ENCODE measurements at places on chromosomes 11 and 22.

DNA sequence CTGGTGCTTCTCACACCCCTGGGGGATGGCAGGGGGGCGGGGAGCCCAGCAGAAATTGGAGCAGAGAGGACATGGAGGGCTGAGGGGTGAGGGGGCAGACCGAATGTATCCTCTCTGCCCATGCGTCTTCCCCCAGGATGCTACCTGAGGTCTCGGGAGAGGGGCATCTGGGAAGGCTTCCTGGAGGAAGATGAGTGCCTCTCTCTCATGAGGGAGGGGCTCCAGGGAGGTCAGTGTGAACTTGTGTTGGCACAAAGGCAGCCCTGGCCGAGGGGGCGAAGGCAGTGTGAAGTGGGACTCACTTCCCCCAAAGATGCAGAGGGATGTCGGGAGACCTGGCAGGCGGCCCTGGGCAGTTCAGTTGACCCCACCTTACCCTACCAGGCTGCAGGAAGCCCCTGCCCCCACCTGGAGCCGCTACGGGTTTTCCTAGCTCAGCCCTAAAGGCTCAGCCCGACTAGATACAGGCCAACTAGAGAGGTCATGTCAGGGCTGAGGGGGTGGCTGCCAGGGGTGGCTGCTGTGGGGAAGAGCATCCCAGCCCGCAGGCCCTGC lies 10.4 kb downstream of the ASCL2 start:
- no peak for DNase-seq

DNA sequence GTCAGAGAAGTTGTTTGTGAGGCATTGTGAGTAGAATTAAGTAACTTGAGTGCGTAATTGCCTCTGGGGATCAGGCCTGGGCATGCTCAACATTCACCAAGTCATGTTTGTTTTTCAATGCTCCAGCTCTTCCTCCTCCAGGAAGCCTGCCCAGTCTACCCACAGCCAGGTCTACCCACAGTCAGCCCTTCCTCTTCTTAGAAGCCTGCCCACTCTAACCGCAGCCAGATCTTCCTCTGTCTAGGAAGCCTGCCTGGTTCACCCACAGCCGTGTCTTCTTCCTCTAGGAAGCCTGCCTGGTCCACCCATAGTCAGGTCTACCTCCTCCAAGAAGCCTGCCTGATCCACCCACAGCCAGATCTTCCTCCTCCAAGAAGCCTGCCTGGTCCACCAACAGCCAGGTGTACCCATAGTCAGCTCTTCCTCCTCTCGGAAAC lies 25.0 kb downstream of the LRP5 start:
- no peak for DNase-seq

DNA sequence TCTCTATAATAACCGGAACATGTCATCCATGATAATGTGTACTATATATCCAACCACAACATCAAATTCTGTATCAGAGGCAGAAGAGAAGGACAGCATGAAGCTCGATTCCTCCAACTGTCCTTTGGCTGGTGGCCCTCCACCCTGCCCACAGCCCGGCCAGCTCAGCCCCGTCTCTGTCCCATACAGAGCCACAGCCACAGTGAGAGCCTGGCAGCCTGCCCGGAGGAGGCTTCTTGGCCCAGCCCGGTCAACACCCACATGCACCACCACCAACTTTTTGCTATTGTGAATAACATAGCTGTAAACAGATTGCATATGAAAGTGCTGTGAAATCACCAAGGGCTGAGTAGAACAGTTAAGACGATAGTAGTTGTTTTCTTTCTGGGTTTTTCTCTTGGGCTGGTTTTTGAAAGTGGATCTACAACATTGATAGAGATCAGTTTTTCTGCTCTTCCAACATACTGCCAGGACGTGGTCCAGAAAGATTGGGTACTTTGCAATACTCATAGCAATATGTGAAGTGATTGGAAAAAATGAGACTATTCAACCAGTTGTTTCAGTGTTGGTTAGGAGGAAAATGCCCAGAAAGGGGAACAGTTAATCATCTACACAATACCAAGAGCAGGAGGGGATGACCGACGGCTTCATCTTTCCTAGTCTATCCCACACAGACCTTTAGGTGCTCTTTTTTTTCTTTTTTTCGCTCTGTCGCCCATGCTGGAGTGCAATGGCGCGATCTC lies 6.9 kb upstream of the TUBA8 start:
- no peak for DNase-seq

- DNase-seq, result no peak
Observed at GRCh38 chr11:47856186-47856585, 8.0 kb upstream of the NUP160 start.

DNA sequence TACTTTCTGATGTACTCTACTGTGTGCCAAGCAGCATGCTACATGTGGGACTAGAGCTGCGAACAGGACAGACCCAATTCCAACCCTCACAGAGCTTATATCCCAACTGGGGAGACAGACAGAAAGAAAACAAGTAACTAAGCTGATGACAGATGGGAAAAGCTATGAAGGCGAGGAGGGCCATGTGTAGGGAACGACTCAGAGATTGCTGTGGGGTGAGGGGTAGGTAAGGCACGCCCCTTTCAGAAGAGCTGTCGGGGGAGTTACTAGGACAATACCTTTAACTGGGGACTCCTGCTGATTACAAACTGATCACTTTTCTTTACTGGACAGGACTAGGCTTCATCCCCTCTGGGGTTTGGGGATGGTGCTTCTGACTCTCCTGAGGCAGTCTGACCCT lies 48.9 kb downstream of the ST3GAL4 start:
- DNase-seq, result no peak

DNA sequence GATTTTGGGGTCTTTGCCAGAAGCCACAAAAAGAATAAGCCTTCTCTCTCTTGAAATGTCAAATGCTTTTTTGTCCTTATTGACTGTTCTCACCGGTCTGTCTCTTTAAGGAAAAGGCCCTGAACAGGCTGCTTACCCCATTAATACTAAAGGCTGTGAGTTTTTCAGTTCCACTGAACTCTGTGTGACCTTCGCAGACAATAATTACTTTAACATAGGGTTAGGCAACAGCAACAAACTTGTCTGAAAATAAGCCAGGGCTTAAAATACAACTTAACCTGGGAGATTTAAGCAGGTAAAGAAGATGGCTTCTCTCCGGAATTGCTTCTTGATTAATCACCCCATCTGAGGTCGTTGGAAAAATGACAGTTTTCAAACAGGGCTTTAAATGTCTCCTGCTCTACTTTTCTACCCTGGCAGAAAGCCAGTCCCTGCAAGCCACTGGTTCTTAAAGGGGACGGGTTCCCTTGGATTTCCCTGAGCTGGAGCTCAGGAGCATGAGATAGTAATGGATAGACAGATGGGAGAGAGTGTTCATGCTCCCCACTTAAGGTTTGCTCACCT lies 69.4 kb downstream of the ARL14EP start:
- DNase-seq, result peak; percentile 2

GRCh38 chr11:86983021-86983488 lies 27.9 kb upstream of the FZD4 start:
- no peak for DNase-seq

DNA sequence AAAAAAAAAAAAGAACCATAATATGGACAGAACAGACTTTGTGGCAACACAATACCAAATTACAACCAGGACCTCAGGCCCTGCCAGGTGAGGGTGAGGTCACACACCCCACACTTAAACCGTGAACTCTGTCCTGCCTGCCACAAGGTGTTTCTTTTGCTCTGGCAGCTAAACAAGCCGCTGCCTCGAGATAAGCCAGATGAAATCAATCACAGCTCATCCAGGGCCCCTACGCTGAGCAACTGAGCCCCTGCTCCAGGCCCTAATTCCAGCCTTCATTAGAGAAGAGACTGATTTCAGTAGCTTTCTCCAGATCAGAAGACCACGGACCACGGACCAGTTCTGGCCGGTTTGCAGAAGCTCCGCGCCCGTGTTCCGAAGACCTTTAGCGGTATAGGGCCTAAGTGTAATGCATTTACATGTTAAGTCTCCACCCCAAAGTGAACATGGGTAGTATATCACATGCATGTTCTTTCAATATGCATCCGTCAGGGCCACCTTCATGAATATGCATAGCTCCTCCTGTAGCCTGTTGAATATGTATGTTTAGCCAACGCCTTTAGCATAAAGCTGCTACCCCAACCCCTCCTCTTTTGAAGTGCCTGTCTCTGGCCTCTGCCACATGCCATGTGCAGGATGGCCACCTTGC lies 14.8 kb upstream of the RAC2 start:
- DNase-seq, result no peak

DNA sequence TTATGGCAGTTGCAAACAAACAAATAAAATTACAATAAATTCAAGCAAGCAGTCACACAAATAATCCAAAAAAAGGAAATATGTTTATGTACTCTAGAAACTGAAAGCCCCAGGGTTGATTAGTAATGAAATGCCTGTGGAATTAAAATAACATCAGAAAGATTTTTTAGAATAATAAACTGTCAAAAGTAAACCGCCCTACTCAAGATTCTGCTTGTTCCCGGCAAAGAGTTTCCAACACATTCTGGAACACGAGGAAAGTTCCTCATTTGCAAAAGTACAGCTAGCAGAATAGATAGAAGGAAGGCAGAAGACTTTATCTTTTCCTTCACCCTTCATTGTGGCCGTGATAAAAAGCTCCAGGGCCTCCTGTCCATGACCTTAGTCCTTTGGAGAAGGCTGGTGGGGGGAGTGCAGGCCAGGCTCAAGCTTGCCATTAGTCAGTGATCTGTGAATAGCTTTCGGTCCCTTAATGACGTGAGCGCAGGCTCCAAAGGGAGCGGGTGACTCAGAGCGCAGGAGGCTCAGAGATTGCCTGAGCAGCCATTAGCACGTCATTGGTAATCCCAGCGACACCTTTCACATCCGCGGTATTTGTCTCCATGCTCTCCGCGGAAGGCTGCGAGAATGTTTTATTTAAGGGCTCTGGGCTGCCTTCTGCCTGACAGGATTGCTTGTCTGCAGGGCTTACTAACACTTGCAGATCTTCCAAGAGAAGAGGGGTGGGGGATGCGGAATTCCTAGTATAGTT lies 458.3 kb downstream of the METTL15 start:
- DNase-seq, result peak; percentile 53

DNA sequence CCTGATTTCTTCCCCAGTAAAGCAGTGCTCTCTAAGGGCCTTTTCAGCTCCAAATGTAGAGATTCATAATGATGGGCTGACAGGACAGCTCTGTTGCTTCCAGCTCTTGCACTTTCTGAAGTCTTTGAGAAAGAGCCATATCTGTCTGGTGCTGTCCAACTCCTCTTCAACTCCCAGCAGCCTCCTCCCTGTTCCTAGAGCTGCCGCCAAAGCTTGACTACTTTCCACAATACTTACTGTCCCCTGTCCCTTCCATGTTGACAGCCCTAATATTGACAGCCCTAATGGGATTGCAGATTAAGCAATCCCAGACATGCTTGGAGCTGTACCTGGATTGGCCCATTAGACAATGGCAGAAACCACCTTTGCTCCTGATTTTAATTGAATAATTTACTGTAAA lies 29.6 kb downstream of the INSC start:
- DNase-seq, result no peak

DNA sequence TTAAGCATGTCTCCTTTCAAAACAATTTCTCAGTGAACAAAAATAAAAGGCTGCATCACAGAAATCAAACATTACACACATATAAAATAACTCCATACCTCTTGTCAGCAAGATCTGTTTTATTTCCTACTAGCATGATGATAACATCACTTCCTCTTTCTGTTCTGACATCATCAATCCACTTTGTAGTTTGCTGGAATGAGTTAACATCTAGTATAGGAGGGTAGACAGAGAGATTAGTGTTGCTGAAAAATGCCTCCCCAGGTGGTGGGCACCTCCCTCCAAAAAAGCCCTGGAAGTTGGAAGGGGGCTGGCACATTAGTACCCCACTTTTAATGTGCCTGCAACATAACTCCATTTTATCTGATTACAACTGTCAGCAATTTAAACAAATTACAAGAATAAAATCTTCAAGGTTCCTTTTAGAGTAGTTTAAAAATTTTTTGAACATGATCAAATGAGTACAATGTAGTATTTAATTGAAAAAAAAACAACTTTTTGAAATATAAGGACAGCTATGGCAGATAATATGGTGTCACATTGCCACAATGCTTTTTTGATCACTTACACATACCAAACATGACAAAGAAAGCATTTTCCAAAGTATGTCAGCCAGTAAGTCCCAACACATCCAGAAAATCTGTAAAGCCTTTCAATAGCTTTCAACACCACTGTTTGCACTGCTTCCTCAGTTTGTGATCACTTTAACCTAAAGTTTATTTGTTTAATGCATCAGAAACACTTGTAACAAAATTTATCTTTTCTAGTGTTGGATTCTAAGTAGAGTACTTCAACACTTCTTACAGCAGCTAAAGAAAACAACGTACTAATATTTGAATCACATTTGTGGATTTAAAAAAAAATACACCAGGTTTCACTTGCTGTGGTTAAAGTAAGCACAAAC lies 44.5 kb downstream of the RAB6A start:
- DNase-seq, result no peak

DNA sequence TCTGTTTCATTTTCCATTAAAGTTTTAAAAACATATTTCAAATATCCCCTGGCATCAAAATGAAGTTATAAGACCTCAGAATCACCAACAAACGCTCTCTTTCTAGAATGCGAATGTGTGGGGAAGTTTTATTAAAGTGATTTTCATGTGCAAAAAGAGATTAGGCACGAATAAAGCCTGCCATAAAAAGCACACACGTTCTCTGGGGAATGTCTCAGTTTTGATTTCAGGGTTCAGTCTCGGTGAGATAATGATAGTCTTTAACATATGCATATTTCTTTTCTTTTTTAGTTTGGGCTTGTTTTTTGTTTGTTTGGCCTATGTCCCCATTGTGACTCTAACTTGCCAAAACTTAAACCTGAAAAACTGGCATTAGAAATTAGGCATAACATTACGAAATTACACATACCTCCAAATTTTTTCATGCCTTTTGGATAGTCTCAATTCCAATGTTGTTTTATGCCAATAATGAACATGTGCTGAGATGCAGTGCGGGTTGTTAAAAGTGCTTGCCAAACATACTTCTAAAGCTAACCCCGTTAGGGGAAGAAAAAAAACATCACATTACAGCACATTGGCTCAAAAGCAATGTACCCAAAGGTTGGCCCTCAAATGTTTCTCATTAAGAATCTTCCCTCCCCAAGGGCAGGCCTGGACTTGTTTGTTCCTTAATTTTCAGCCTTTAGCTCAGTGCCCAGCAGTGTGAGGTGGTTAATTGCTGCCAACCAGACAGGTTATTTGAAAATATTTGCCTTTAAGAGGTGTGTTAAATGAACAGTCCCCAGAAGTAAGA lies 33.2 kb upstream of the FBLN1 start:
- peak; percentile 3 for DNase-seq

DNA sequence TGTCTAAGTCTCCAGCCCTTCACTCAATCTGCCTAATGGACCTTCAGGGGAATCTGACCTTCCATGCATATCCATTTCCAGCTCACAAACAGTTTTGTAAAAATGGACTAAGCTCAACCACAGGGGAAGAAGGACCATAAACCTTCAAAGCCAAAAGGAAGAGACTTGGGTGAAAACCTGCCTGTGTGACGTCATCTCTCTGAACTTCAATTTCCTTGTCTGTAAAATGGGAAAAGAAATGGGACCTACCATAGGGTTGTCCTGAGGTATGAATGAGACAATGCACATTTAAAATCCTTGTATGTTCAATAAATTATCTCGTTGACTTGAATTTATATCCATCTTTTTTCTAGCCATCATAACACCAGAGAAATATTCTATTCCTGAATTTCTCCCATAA lies 370.7 kb downstream of the INSC start:
- no peak for DNase-seq
